Fibroblast of villous mesenchyme (primary cell): ENCODE measurements at places on chromosomes 1 and 21. TPM values are rescaled to one million over a fixed set of nuclear protein-coding genes. Genes with fewer than 3 reads are reported as not detected.
A peak's percentile ranks its signal among the peaks of the same experiment; 100 is the strongest.

OLFML3 gene
- total RNA-seq: 107 and 134 TPM in 2 replicates

NCMAP gene
- not detected in 2 replicates for total RNA-seq

LAMB3 gene
- 3.9 and 14.2 TPM in 2 replicates for total RNA-seq

AMY1C gene
- total RNA-seq: not detected in 2 replicates

SPRR2E gene
- not detected in 2 replicates for total RNA-seq

LIPI gene
- total RNA-seq: not detected in 2 replicates

APOBEC4 gene
- total RNA-seq: not detected in 2 replicates

- DNase-seq: no peak
Measured at GRCh38 chr21:44259082-44259705, 2.5 kb downstream of the DNMT3L start.

DNA sequence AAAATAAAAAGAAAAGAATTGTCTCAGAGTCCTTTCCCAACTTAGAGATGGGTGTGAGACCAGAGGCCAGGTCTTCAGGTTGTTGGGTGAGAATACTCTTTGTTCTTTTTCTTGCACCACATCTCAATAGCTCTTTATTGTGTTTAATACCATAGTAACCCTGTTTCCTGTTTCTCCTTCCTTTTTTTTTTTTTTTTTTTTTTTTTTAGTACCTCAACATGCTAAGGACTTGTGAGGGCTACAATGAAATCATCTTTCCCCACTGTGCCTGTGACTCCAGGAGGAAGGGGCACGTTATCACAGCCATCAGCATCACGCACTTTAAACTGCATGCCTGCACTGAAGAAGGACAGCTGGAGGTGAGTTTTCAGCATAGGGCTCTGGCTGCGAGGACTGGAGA lies 24.4 kb downstream of the CELF3 start:
- no peak for DNase-seq

DNA sequence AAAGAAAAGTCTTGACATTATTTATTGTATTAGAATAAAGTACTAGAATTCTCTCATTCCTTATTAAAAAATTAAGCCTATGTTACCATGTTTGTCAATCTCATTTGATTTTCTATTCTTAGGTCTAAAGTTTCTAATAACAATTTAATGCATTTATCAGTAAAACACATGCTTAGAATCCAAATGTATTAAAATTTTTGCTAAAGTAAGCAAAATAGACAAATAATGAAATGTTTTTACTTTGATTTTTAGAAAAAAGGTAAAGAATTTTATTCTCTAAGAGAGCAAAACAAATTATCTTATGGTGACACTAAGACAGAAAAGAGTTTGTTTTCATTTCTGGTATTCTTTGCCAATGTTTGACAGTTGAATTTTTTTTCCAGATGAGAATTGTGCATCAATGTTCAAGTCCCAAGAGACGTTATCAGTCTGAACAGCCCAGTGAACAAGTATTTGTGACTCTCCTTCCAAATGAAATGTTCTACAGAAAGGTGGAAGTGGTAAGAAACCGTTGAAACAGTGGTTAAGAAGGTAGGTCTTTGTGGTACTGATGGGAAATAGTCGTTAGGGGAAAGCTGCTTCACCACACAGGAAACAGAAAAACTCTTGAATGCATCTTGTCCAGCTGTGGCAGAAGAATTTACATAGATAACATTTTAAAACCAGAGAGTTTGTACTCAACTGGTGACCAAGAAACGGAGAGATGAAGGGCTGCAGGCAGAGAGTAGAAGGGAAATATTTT lies 402.5 kb downstream of the PTPRC start:
- DNase-seq: peak; percentile 18

DNA sequence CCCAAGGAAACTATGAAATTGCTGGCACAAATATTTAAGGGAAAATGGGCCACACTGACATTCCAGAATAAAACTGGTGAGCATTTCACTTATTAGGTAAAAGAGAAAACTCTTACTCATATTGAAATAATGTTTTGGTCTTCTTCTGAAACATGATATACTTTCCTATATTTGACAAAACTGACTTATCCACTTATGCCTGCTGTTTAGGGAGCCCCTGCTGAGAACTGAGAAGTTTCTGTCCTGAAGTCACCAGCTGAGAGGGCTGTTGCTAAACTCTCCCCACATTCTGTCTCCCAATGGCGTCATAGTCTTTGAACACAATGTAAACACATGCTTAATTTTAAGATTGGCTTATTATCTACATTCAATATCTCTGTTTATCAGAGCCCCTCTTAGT lies 46.8 kb upstream of the ZC3H11B start:
- DNase-seq: peak; percentile 7

DNA sequence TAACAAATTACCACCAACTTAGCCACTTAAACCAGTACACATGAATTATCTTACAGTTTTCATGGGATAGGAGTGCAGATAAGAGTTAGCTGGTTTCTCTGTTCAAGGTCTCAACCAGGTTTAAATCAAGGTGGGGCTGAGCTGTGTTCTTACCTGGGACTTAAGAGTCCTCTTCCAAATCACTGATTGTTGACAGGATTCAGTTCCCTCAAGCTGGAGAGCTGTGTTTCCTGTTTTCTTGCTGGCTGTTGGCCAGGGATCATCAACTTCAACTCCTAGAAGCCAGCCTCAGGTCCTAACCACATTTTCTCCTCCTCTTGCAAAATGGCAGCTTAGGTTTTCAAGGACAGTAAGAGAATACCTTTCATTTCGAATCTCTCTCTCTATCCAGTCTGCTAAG lies 123.8 kb upstream of the CHRM3 start:
- DNase-seq: no peak

GRCh38 chr1:1351511-1352427 lies 2.6 kb upstream of the DVL1 start:
- DNase-seq: peak; percentile 42

GRCh38 chr21:29499734-29500343 lies 201.1 kb downstream of the BACH1 start:
- DNase-seq: peak; percentile 48

DNA sequence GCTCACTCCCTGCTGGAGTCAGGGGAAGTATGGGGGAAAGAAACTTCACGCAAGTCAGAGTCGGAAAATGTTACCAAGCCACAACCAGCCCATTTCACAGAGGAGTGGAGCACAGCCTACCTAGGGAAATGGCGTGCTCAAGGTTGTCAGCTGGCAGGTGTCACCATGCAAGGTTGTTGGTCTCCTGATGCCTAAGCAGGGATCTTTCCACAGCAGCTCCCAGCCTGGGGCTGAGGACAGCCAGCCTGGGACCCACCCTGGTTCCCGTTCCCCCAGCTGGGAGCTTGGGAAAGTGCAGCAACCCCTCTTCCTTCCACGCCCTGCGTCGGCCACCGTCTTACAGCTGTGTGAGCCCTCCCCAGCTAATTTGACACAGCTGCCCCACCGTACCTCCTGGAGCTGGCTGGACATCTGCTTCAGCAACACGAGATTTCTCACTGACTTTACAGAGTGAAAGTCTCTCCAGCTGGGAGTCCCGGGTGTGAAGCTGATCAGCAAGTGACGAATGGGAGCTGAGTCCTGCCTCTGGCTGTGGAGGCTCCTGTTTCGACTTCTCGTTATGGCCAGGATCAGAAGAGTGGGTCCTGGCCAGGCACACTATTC lies 224.6 kb upstream of the RAB4A start:
- DNase-seq: no peak

- no peak for DNase-seq
Measured at GRCh38 chr21:41750532-41751151, 16.2 kb downstream of the RIPK4 start.

DNA sequence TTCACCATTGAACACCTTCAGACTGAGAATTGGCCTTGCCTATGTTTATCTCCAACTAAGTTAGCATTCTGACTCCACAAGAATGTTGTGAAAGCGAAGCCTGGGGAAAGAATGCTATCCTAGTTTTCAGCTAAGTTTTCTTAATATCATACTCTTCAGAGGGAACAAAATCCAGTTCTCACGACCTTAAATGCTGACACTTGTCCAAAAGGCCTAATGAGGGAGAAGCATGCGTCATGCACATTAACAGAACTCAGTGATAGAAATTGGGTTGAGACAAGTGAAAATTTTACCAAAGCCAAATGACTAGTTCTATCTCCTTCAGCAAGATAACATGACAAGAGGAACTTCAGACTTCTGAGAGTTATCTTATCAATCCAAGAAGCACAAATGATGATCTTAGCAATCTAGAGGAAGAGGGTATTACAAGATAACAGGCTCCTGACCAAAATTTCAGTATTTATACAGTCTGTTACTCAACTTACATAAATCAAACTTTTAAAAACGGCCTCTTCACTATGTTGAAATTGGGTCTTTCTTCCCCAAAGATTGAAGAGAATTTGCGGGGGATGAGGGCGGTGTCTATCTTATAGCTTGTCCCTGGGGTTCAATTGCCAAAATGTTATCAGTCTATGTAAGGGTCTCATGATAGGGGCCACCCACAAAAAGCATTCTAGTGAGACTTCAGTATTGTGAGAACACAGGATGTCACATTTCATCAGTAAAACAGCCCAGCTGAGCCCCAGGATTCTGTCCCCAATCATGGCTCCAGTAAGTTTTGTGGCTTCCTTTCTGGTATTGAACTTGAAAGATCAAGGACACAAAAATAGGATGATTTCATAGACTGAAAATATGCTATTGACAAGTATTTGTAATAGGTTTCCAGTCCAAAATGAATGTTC lies 26.5 kb upstream of the SLC45A3 start:
- peak; percentile 61 for DNase-seq

DNA sequence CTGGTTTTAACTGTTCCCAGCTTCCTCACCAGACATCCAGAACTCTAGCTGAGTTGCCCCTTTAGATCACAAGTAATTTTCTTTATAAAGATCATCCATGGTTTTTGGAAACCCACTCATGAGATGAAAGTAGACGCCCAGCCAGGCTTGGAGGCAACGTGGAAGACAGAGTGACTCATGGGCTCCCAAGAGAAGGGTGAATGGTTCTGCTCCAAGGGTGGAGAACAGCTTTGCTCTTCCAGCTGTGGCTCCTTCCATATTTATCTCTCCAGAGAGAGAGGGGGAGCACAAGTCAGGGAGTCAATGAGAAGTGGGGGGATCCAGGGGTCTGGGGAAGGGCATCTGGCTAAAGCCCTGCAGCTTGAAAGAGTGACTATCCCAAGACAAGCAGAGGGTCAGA lies 13.8 kb downstream of the FAM78B start:
- DNase-seq: no peak

GRCh38 chr1:57163325-57163724 lies 197.5 kb upstream of the C8B start:
- no peak for DNase-seq

- no peak for DNase-seq
Measured at GRCh38 chr1:18856435-18856834, 3.0 kb downstream of the TAS1R2 start.

- no peak for DNase-seq
Measured at GRCh38 chr1:113616156-113616555, 143.1 kb downstream of the PHTF1 start.

GRCh38 chr1:197924516-197925123 lies 7.4 kb downstream of the LHX9 start:
- peak; percentile 58 for DNase-seq

DNA sequence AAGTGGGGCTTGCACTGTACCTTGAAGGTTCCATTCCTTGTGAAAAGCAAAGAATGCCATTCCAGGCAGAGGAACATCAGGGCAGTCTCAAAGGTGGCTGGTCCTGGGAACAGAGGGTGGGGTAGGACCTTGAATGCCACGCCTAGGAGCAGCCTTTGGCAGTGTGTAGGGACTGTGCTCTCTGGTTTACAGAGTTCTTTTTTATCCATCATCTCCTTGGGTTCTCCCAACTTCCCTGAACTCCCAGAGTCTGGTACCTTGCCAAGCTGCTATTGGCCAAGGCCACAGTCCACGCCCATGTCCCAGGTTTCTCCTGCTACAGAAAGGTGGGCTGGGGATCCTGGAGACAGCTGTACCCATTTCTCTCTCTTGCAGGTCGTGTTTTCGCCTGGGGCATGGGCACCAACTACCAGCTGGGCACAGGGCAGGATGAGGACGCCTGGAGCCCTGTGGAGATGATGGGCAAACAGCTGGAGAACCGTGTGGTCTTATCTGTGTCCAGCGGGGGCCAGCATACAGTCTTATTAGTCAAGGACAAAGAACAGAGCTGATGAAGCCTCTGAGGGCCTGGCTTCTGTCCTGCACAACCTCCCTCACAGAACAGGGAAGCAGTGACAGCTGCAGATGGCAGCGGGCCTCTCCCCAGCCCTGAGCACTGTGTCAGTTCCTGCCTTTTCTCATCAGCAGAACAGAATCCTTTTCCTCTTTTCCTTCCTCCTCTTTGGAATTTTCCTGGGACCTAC lies 15.3 kb upstream of the TRNAU1AP start:
- DNase-seq: no peak

DNA sequence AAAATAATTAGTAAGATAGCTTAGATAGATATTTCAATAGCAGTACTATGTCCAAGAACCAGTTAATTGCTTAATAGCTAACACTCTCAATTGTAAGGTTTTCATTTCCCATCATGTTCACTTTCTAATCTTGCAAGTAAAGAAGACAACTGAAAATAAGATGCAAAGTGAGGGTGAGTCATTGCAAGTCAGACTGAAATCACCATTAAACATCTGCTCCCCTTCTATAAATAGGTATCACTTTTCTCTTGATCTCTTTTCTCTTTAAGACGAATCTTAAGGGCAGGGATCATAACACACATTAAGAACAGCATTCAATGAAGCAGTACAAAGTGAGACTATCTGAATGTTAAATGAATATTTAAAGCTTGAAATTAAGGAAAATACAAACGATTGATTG lies 40.4 kb downstream of the UBR4 start:
- DNase-seq: peak; percentile 25

DNA sequence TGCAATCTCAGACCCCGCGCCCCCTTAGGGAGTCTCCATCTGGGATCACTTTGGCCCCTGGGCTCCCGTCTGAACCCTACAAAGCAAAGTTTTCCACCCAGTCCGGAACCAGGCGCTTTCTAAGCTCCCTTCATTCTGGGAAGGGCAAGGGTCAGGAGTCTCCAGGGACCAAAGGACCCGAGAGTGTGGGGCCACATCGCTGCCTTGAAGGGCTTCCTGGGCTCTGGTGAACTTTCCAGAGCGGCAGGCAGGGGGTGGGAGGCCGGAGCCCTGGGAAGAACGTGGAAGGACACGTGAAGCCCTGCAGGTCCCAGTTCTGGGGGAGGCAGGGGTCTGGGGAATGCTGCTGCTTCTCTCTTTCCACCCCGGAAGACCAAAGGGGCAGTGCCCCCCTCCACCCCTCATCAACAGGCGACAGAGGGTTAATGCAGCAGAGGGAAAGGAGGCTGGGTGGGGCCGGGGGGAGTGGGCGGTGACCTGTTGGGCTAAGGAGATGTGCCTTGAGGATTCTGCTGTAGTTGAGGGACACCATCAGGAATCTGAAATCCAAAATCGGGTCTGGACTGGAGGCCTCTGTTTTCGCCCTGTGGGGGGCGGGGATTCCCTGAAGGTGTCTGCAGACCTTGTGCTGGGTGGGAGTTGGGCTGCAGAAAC lies 734 bp downstream of the CDK18 start:
- no peak for DNase-seq
